A549 treated with CORT108297 at 1 μM for 4 hours (cell line): ENCODE measurements at places on chromosomes 4 and X. TPM values are rescaled to one million over a fixed set of nuclear protein-coding genes. Genes with fewer than 3 reads are reported as not detected.

CFAP97 gene
- 8.3 to 13.7 TPM (median 12.3 TPM) in 5 replicates for total RNA-seq

ATP10D gene
- 2.7 to 4.2 TPM (median 3.1 TPM) in 5 replicates for total RNA-seq

PPP3CA gene
- 19.8 to 26.5 TPM (median 24.7 TPM) in 5 replicates for total RNA-seq

GIMD1 gene
- total RNA-seq, result not detected in 5 replicates

BMX gene
- total RNA-seq, result not detected in 5 replicates

SPANXA2 gene
- 0.16 to 0.18 TPM in 2 of 5 replicates, not detected in the others for total RNA-seq

XG gene
- total RNA-seq, result 0.07 to 0.09 TPM in 2 of 5 replicates, not detected in the others

CYBB gene
- total RNA-seq, result 0.02 to 0.12 TPM (median 0.07 TPM) in 5 replicates

MAGEB1 gene
- not detected in 5 replicates for total RNA-seq

MXRA5 gene
- not detected in 5 replicates for total RNA-seq

LONRF3 gene
- total RNA-seq, result 2.9 to 4.3 TPM (median 3.5 TPM) in 5 replicates

MORC4 gene
- total RNA-seq, result 31.2 to 47.7 TPM (median 33.6 TPM) in 5 replicates

GLRA2 gene
- not detected in 5 replicates for total RNA-seq

PDZD4 gene
- 2.2 to 4.3 TPM (median 3.6 TPM) in 5 replicates for total RNA-seq

GAGE2A gene
- total RNA-seq, result not detected in 5 replicates

EMCN gene
- total RNA-seq, result not detected in 5 replicates

MAGEA1 gene
- total RNA-seq, result 0.09 to 0.21 TPM (median 0.14 TPM) in 5 replicates

BEX5 gene
- total RNA-seq, result not detected in 5 replicates

ERVMER34-1 gene
- 0.45 to 0.90 TPM (median 0.60 TPM) in 5 replicates for total RNA-seq

YIPF7 gene
- 0.21 TPM in 1 of 5 replicates, not detected in the others for total RNA-seq

ARAF gene
- 45.2 to 58.2 TPM (median 55.5 TPM) in 5 replicates for total RNA-seq

CXCL11 gene
- total RNA-seq, result 0.09 to 0.51 TPM (median 0.18 TPM) in 5 replicates

SCLT1 gene
- 5.5 to 6.9 TPM (median 6.2 TPM) in 5 replicates for total RNA-seq

TXK gene
- 0.07 to 0.35 TPM (median 0.15 TPM) in 5 replicates for total RNA-seq

CFAP47 gene
- total RNA-seq, result not detected in 5 replicates

NDNF gene
- total RNA-seq, result not detected in 5 replicates

STATH gene
- total RNA-seq, result not detected in 5 replicates

RELL1 gene
- total RNA-seq, result 4.3 to 7.2 TPM (median 5.4 TPM) in 5 replicates
